NCI-H524 (cell line): ENCODE measurements at places on chromosomes 4 and X.

DNA sequence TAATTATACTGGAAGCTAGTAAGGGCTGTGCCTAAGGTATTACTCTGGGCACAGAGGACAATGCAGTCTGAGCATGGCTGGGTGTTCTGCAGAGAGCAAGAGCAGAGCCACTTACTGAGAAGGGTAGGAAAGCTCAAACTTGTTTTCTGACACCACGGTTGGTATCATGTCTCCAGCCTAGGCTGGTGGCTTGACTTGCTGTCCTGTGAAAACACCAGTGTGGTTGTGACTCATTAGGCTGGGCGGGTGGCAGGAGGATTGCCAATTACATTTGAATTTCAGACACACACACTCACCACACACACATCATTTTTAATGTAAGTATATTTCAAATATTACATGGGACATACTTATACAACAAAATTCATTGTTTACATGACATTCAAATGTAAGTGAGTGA lies 19.7 kb upstream of the MTM1 start:
- no peak for DNase-seq

GRCh38 chr4:3269105-3269927 lies 20.4 kb downstream of the MSANTD1 start:
- DNase-seq, result peak; percentile 45

DNA sequence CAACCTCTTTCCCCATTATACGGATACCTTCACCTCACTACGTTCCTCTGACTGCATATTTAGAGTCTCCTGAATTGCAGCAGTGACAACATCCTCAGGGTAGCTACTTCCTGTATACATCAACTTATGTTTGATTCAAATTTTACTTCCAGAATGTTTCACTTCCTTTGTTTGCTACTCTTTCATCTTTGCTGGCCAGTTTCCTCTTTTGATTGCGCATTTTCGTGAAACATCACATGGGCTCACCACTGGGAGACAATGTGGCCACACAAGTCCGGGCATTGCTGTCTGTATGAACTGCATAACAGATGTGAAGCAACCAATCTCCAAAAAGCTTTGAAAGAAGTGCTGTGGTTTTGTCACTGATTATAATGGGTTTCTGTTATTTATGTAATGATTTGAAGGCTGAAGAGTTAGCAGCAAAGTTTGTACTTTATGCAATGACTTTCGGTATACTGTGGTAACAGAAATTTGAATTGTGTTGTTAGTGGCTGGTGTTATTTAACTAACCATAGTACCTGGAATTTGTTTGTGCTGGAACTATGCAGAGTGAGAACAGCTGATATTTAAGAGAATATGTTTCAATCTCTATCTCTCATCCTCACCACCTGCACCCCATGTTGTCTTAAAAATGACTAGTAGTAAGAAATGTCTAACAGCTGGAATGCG lies 7.4 kb downstream of the SNCA start:
- DNase-seq, result no peak

DNA sequence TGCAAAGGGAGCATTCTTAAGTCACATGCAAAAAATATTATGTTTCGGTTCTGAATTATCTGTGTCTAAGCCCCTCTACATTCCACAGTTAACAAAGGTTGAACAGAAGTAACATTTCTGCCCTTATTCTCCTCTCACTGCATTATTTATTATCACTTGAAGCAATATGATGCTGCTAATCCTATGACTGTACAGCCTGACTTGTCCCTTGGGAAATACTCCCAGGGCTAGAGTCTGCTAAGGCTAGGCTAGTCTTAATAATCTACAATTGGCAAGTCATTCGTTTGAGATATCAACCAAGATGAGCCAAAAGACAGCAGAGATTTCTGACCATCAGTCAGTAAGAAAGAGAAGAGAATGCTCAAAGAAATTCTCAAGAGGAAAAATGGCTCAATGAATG lies 226.9 kb upstream of the HCCS start:
- peak; percentile 89 for DNase-seq
